ENCODE measurements at places on chromosomes 3 and 15.

GRCh38 chr3:100836661-100837060 lies 127.4 kb downstream of the TFG start:
- DNase-seq, result peak; percentile 0

GRCh38 chr3:57637391-57637790 lies 40.2 kb upstream of the ARF4 start:
- DNase-seq, result no peak

GRCh38 chr3:61369678-61370077 lies 118.4 kb upstream of the FHIT start:
- DNase-seq, result no peak

DNA sequence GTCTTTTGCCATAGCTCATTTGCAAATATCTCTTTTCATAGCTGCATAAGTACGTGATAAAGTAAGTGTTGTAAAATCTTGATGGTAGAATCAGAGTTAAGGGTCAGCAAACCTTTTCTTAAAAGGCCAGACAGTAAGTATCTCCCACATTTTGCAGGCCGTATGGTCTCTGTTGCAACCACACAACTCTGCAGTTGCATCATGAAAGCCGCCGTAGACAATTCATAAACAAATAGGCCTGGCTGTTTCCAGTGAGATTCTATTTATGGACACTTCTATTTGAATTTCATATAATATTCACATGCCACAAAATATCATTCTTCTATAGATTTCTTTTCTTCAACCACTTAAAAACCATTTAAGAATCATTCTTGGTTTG lies 248.5 kb downstream of the TLE3 start:
- no peak for DNase-seq

DNA sequence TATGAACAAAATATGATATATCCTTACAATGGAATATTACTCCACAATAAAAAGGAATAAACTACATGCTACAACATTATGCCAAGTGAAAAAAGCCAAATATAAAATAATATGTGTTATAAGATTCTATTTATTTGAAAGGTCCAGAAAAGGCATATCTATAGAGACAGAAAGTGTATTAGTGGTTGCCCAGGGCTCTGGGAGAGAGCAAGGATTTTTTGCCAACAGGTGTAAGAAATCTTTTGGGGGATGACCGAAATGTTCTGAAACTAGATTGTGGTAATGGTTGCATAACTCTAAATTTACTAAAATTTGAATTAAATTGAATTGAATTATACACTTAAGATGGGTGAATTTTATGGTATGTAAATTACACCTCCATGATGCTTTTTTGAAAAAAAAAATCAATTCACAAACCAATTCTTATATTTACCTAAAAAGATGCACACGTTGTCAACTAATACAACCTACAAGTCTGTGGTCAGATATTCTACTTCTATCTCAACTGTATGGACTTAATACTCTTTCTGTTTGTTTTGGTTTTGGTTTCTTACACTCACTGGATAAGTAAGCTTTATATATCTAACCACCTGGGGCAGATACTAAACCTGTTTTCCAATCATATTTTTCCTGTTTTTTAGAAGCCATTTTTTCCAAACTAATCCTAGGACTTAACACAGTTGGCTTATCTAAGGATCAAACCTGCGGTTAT lies 75.8 kb downstream of the FBN1 start:
- DNase-seq, result no peak

- DNase-seq, result peak; percentile 44
Measured at GRCh38 chr3:17678116-17678741, 64.2 kb downstream of the TBC1D5 start.

DNA sequence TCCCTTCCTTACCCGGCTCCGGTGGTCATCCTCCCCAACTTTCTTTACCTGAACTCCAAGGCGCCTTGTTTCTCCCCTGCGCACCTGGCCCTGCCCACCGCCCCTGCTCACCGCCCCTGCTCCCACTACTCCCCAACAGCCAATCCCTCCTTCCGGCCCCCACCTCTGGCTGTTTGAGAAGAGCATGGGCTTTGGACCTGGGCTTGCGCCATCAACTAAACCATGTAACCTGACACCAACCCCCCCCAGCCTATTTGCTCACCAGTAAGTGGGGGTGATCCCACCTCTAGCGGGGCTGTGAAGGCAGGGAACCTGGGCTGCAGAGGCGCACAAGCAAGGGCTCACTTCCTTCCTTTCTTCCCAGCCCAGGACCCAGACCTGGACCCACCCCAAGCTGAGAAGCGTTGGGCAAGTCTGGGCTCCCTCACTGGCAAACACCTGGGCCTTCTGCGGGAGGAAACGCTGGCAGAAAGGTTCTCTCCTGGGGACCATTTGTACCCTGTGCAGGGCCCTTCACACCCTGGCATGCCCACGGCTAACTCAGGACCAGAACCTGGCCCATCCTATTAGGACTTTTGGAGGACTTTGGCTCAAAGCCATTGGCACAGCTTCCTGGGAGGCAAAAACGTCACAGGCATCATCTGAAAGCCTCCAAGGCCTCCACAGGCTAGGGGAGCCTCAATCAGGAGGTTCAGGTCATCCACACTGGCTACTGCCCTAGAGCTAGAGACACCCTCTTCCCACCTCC lies at the start of gene PLXNB1:
Gene PLXNB1, minus strand, starts transcription at position 127 of the 748 bp plus-strand sequence. CDS start 5,475 bp downstream, outside the sequence.
- peak; percentile 81 for DNase-seq

DNA sequence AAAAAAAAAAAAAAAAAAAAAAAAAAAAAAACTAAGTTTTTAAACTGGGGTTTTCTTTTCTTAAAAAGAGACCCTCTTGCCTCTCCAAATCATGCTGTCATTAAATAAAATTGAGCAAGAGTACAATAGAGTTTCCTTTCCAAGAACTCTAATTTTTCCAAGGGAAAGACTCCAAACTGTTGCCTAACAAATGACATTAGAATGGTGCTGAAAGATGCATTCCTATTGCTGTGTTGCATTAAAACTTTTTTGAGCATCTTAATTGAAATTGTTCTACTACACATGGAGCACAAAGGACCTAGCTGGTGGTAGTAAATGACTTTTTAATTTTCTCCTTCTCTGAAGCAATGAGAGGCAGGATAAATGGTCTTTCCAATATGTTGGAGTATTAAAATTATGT lies 469.1 kb upstream of the ARHGEF26 start:
- DNase-seq, result no peak

- peak; percentile 97 for DNase-seq
Measured at GRCh38 chr3:65170390-65171042, 482.7 kb upstream of the ADAMTS9 start.

- DNase-seq, result peak; percentile 93
Measured at GRCh38 chr15:39429898-39430357, 151.0 kb upstream of the THBS1 start.

- DNase-seq, result peak; percentile 70
Measured at GRCh38 chr3:87260270-87260669, 16.1 kb downstream of the POU1F1 start.

GRCh38 chr15:70879401-70879800 lies 12.8 kb downstream of the THAP10 start:
- no peak for DNase-seq

GRCh38 chr3:128307029-128307633 lies 153.8 kb downstream of the EEFSEC start:
- no peak for DNase-seq

GRCh38 chr3:188204526-188204925 lies 50.6 kb downstream of the LPP start:
- DNase-seq, result no peak

DNA sequence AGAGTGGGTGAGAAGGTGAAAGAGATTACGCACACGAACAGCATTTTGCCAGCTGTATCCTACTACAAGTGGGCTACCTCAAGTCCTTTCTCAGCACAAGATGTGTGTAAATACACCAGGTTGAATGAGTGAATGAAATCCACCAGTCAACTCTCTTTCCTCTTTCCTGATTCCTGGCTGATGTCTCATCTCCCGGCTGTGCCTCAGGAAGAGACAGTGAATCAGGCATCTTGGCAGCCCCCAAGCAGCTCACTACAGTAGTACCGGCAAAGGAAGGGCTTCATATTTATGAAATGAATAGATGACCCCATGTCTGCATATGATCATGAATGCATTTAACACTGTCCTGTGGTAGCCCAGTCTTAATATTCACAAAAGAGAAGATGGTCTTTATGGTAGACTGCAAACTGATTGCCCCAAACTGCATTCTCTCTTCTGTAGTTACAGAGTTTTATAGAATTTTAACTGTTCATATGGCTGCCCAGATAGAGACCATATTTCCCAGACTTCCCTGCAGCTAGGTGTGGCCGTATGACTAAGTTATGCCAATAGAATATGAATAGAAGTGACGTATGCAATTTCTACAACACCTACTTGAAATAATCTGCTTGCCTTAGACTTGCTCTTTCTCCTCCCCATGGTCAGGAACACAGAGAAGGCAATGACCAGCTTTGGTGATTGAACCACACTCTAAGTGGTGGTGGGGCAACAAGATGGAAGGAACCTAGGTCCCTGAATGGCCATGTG lies 22.7 kb downstream of the MGLL start:
- DNase-seq, result peak; percentile 59

DNA sequence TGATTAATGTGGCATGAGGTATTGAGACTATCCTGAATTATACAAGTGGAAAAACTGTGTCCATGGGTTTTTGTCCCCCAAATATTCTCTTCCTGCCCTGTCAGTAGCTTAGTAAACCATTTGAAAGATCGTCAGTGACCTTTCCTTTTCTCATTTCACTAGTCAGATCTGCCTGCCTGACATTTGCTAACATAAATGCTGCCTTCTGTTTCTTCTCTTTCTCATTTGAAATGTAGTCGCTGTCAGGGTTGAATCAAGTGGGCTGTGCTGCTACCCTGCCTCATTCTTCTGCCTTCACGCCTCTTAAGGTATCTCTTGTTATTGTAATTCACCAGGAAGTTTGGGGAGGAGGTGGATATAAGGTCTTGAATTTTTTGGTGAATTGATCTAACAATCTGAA lies 67.5 kb downstream of the LRCH3 start:
- DNase-seq, result no peak

- no peak for DNase-seq
Measured at GRCh38 chr3:63405882-63406281, 127.8 kb downstream of the SYNPR start.

DNA sequence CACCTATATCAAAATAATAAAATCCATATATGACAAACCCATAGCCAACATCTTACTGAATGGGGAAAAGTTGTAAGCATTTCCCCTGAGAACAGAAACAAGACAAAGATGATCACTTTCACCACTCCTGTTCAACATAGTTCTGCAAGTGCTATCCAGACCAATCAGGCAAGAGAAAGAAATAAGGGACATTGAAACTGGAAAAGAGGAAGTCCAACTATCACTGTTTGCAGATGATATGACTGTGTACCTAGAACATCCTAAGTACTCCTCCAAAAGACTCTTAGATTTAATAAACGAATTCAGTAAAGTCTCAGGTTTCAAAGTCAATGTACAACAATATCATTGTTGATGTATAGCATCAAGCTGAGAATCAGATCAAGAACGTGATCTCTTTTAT lies 35.6 kb upstream of the FGF7 start:
- DNase-seq, result no peak

GRCh38 chr15:38354315-38354929 lies 99.5 kb upstream of the FAM98B start:
- peak; percentile 78 for DNase-seq

GRCh38 chr15:89591834-89592233 lies 16.6 kb downstream of the TICRR start:
- DNase-seq, result no peak

DNA sequence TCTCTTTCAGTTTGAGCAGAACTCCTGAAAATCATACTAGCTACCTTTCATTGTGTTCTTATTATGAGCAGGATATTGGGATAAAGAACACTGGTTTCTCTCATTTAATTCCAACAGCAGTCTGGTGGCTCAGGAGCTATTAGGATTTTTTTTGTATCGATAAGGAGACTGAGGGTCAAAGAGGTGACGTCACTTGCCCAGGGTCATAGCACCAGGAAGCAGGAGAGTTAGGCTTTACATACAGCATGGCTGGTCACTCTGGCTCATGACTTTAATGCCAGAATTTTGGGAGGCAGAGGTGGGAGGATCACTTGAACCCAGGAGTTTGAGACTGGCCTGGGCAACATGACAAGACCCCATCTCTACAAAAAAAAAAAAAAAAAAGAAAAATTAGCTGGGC lies 113.6 kb downstream of the ADAMTS9 start:
- no peak for DNase-seq

DNA sequence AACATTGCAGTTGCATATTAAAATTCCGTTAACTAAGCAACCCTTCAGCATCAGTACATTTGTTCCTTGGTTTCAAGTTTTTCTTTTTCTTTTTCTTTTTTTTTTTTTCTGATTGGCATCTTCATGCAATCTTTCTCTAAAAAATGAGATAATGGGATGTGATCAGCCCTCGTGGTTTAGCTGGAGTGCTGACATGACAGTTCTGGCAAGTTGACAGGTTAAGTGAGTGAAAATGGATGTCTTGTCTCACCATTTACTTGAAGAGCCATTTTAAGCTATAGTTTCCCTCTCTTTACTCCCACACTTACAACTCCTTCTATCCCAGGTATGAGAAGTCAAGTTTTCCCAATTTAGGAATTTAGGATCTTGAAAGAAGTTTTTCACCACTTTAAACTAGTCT lies 495.2 kb downstream of the ROBO2 start:
- no peak for DNase-seq

DNA sequence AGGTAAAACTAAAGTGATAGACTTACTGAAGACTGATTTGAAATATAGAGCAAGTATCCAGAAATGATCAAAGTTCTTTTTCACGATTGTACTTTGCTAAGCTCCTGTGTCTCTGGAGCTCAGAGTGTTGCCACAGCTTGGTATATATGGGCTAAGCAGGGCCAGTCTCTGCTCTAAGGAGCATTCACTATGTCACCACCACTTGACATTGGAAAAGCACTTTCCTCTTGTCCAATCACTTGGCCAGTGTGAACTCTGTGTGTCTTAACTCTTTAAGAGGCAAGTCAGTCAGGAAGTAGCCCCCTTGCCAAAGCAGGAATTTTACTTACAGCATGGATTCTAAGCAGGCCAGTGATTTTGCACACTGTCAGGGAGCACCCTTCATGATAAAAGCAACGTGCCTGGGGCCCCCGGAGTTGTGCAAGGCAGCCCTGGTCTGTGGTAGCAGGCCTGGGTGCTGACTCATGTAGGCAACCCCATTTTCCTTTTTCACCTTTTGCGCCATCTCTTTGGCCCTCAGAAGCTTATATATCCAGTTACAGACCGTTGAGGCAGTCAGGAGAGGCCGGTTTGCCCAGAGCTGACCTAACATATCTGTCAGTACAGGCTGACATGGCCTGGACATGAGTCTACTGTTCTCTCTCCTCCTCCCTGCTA lies 73.0 kb downstream of the HCN4 start:
- DNase-seq, result no peak
